ENCODE measurements at places on chromosomes 13 and 19. TPM values are rescaled to one million over a fixed set of nuclear protein-coding genes. Genes with fewer than 3 reads are reported as not detected.
A peak's percentile ranks its signal among the peaks of the same experiment; 100 is the strongest.

- peak; percentile 37 for DNase-seq
Measured at GRCh38 chr19:21698215-21698614, 69.2 kb downstream of the ZNF100 start.

DNA sequence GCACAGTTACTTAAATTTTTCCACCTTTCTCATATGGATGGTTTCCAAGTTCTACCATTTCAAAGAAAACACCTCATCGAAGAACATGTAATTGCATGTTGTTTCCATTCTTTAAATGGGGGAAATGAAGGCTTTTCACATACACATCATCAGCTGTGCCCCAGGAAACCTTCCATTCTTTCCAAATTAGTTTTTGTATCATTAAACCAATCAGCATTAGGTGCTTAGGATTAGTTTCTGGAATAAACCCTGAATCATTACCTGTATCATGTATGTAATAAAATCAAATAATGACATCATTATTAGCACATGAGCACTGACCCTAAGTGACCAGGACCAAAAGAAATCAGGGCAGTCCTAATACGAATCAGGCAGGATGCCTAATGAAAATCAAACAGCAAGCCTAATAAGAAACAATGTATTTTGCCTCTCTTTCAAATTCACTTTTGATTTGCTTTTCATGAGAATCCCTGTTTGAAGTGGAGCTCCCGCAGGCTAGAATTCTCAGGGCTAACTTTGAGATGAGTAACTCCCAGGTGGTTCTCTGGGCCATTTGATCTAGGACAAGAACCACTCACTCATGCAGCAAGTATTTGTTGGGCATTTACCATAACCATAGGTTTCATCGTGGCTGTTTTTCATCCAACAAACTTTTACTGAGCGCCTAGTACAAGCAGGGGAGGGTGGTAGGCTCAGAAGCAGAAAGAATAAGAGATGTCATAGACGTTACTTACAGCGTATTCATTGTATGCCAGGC is 89.2 kb downstream of the MZT1 start:
- DNase-seq = no peak

GRCh38 chr19:11045536-11045935 is 43.7 kb upstream of the LDLR start:
- DNase-seq = no peak

DNA sequence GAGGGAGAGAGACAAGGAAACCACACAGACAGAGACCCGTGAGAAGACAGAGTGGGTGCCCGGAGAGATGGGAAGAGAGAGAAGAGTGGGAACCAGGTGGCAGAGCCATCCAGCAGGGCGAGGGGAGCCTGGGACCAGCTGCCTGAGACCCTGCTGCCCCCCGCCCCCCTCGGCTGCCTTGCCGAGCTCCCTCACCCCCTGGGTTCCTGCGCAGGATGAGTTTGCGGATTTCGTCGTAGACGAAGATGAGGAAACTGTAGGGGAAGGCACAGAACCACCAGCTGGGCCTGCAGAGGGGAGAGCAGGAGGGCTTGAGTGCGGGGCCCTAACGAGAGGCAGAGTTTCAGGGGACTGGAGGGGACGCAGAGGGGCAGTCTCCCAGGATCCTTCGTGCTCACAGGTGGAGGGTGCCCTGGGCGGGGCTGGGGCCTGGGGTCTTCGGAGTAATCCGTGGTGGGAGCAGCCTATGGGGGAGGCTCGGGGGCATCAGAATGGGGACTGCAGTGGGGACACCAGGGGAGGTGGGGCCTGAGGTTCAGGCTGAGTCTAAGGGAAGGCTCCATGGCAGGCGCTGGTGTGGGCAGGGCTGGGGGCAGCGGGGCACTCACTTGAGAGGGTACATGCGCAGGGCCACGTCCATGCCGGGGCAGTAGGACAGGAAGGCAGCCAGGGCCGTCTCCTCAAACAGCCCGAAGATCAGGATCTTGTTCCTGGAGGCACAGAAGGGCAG is 8.1 kb upstream of the RABAC1 start:
- DNase-seq = no peak

GRCh38 chr19:34664870-34665269 is 12.1 kb downstream of the SCGB2B2 start:
- DNase-seq = no peak

DNA sequence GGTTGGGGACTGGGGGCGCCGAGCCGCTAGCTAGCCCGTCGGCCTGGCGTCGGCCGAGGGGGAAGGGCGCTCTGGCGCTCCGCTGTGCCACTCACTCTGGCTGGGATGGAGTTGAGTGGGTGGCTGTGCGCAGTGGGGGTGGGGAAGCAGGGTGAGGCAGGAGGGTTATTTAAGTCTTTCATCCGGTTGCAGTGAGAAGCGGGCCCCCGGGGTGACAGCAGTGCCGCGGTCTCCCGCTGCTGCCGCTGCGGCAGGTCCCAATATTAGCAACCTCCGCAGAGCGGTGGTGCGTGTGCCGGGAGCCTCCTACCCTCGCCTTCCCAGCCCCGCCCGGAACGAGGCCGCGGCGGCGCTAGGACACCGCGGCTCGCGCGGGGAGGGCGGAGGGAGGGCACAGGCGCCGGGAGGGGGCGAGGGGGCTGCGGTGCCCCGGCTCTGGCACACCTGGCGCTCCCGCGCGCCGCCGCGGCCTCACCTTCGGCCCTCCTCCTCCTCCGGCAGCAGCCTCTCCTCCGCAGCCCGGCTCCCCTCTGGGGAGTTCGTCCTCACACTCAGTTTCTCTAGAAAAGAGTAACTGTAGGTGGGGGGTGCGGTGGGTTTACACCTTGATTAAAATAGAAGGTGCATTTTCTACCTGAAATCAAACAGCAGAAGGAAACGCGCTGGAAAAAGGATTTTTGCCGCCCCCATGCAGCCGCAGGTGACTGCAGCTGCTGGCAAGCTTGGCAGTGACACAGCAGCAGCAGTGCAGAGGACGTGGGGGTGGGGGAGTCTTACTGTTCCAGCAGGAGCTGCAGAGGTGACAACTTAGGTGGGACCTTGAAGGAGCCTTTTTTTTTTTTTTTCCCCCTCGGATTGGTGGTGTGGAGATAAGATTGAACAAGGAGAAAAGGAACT is 4.5 kb downstream of the FGF9 start:
- no peak for DNase-seq

GRCh38 chr13:34757441-34757840 is 184.6 kb upstream of the NBEA start:
- no peak for DNase-seq

- no peak for DNase-seq
Measured at GRCh38 chr13:24614306-24615080, 65.7 kb upstream of the ATP12A start.

DNA sequence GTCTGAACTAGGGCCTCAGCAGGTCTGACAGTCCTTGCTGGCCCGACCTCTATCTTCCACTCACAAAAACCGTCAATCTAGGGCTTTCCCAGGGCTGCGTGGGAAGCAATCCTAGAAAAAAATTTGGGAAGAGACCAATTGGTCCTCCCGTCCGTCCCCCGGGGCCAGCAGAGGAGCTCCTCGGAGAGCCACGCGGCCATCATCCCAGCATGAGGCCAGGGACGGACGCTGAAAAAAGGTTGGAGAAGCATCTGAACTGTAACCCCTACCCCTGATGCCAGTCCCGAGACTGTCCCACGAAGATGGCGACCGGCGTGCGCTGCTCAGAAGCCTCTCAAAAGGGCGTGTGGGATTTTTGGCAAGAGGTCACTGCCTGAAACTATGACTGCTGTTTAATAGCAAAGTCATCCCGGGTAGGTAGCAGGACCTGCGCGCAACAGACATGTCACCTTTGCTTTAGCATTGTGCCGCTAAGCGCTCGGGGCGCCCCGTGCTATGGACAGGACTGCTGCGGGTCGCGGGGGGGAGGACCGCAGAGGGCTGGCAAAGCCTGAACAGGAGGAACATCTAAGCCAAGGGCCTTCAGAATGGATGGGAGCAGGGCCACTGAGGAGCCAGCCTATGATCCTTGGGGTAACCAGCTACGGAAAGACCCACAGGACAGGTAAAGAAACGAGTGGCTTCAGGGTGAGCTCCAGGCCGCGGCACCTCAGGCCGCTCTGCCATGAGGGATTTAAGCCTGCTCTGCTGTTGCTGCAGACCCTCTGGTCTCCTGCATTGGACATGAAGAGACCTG is 10.6 kb downstream of the AKAP8 start:
- DNase-seq = no peak

- no peak for DNase-seq
Measured at GRCh38 chr13:62613819-62614218, 1198.2 kb upstream of the PCDH20 start.

DNA sequence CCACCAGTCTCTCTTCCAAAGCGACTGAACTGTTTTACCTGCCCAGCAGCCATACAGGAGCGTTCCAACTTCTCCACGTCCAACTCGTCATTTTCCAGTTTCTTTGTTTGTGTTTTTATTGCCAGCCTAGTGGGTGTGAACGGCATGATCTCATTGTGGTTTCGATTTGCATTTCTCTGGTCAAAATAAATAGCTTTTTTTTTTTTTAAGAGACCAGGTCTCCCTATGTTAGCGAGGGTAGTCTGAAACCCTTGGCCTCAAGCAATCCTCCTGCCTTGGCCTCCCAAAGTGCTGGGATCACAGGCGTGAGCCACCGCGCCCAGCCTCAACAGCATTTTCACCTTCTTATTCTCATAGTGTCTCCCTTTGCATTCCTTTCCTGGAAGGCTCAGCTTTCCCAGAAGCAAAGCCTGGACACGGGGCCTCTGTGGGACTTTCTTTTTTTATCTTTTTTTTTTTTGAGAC is 4.2 kb upstream of the JSRP1 start:
- DNase-seq = no peak

- no peak for DNase-seq
Measured at GRCh38 chr13:42807241-42807640, 25.9 kb downstream of the FAM216B start.

- DNase-seq = no peak
Measured at GRCh38 chr13:98521461-98522247, 55.3 kb downstream of the STK24 start.

DNA sequence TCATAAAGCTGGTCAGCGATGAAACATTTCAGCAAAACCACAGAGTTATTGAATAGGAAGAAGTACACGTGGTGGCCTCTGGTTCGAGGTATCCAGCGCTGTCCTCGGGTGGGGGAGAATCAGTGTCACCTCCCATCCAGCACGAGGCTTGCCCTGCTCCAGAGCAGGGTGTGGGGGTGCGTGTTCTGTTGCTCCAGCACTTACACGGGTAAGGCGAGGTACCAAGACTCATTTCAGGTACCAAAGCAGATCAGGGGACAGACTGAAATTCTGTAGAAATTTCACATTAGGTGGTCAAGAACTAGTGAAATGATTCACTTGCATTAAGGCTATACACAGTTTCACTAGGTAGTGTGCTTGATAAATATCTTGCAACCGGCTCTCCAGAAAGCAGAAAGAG is 164.2 kb upstream of the SOX1 start:
- DNase-seq = no peak

DNA sequence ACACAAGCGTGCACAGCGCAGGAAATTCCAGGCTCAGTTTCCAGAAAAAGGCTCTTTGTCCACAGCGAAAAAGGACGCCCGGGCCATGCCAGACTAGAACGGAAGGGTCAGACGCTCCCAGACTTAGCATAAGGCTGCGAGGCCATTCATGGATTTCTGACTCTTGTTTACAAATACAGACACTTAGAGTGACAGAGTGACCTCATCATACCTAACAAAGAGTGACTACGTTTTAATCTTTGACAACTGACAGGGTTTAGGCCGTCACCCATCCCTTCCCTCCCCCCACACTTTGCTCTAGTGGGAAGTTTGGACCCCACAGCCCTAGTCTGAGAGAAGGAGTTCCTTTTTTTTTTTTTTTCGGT is 418 bp upstream of the ZNF709 start:
- DNase-seq = no peak

DNA sequence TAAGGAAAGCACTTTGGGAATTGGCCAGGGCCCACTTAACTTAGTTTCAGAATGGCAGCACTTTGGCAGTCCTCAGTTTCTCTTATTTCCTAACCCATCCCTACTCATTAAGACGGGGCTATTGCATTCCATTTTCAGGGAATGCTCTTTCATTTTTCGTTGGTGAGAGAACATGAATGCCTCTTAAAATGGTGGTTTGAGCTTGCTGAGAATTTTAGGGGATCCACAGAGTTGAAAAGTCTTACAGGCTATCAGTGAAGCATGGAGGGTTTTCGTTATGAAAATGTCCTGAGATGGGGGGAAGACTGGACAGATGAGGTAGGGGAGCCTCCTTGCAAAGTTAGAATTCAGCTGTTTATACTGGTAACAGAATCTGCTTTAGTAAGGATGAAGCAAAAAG is 71.4 kb downstream of the LRCH1 start:
- no peak for DNase-seq

DNA sequence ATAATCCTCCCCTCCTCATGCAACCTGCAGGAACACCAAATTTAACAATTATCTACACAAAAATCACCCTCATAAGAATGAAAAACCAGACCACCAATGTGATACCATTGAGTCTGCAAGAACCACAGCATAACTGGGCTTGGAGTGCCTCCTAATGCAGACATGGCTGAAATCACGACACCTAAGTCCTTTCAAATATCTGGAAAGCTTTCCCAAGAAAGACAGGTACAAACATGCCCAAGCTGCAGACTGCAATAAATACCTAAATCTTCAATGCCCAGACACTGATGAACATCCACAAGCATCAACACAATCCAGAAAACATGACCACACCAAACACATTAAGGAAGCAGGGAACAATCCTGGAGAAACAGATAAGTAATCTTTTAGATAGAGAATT is 417.1 kb downstream of the LMO7 start:
- no peak for DNase-seq

DNA sequence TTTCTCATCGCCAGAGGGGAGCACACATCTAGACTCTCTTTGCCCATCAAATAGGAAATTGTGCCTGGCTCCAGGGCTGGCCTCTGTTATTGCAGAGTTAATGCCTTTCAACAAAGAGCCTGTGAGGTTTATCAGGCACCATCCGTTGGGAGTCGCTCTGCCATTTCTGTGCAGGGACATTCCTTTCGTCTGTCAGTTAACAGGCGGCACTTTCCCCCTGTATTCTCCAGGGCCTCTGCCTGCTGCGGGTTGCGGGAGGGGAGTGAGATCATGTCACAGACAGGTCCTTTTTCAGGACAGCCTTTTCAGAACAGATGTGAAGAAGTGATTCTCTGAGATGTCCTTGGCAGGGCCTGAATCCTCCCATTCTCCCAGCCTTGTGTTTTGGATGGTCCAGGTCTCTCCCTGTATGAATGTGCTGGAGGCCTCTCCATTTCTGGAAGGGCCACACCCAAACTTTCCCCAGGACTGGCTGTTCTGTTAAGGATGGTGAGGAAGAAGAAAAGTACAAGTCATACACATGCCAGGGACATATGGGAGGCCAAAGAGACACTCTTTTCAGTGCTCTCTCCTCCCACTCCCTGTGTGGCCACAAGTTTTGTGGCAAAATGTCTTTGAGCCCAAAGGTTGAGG is 14.9 kb downstream of the SERP2 start:
- no peak for DNase-seq

Gene INSL3
- total RNA-seq = not detected

Gene ZNF730
- 0.08 TPM for total RNA-seq

Gene SIGLEC11
- not detected for total RNA-seq

Gene IFNL1
- total RNA-seq = not detected

Gene NANOS3
- total RNA-seq = not detected

Gene ZFP82
- total RNA-seq = 3.9 TPM

Gene SPACA4
- not detected for total RNA-seq

Gene ZNF442
- 0.27 TPM for total RNA-seq

All from SK-MEL-5 (cell line).